ENCODE measurements at places on chromosomes 4 and X. TPM values are rescaled to one million over a fixed set of nuclear protein-coding genes. Genes with fewer than 3 reads are reported as not detected.

Gene ZBTB49
- 4.4 TPM for total RNA-seq

Gene IL9R
- total RNA-seq: 1.9 TPM

Gene TRO
- 51.0 TPM for total RNA-seq

Gene FHDC1
- total RNA-seq: 17.1 TPM

Gene CXXC4
- 2.4 TPM for total RNA-seq

Gene BANK1
- total RNA-seq: 0.68 TPM

Gene MAGEA2
- total RNA-seq: 9.2 TPM

Gene IL3RA
- not detected for total RNA-seq

Gene ANKRD37
- total RNA-seq: 3.0 TPM

Gene CLCN4
- total RNA-seq: 8.9 TPM

GRCh38 chr4:67539830-67540229 is 5.5 kb downstream of the CENPC start:
- no peak for DNase-seq
- H3K4me3 ChIP-seq: no peak overlapping the region
- no peak overlapping the region for H3K27ac ChIP-seq
- H3K36me3 ChIP-seq: peaks cover 37% of the 10 kb centered on the region
- peaks cover 7% of the 10 kb centered on the region for H3K4me1 ChIP-seq
- H3K27me3 ChIP-seq: no peaks in the 10 kb centered on the region

- no peak overlapping the region for H3K27ac ChIP-seq
- no peaks in the 10 kb centered on the region for H3K27me3 ChIP-seq
- no peaks in the 10 kb centered on the region for H3K4me1 ChIP-seq
- H3K4me3 ChIP-seq: no peak overlapping the region
These were observed 534.4 kb downstream of the MID1IP1 start for GRCh38 chrX:39335513-39336235.

DNA sequence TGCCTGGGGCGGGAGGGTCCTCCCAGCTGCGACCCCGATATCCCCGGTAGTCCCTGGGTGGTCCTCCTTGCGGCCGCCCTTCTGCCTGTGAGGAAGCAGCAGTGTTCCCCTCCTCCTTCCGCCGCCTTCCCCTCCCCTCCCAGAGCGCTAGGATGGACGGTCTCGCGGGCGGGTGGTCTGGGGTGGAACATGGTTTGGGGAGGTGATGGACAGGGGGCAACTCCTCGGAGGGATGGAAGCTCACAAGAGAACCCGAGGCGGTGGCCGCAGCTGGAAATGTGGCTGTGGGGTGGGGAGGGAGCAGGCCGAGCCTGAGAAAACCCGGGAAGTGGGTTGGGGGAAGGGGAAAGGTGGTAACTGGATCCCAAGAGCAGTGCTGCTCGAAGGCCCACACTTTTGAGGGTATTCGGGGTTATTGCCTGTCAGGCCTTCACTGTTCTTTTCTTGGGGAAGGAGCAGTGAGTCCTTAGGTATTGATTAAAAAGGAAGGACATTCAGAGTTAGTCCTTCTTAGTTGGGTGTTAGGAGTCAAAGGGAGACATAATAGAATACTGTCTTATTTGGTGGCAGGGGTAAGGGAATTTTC is 581 bp downstream of the UBE2K start:
- peaks cover 27% of the 10 kb centered on the region for H3K4me1 ChIP-seq
- DNase-seq: peak; percentile 61
- H3K4me3 ChIP-seq: peak overlapping the region; percentile 99
- H3K27me3 ChIP-seq: no peaks in the 10 kb centered on the region

DNA sequence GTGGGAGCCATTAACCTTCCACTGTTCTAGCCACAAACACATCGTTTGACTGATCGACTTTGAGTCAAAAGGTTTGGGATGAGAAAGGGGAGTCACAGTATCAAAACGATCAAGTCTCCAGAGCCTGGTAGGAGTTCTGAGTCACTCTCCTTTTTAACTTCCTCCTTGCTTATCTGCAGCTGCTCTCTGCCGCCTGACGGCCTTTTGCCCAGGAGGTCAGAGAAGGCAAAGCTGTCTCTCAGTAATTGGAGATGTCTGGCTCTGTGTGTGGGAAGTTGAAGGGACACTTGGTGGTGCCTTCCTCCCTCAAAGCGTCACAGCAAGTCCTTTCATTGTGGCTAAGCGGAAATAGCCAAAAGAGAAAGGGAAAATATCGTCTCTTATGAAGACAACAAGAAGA is 63.1 kb downstream of the ANOS1 start:
- no peak for DNase-seq
- H3K36me3 ChIP-seq: no peaks in the 10 kb centered on the region
- no peak overlapping the region for H3K4me3 ChIP-seq
- H3K27me3 ChIP-seq: no peaks in the 10 kb centered on the region

- no peak overlapping the region for H3K4me3 ChIP-seq
- H3K36me3 ChIP-seq: no peaks in the 10 kb centered on the region
- no peak overlapping the region for H3K27ac ChIP-seq
- H3K4me1 ChIP-seq: no peaks in the 10 kb centered on the region
- H3K27me3 ChIP-seq: no peaks in the 10 kb centered on the region
These were observed 1779.0 kb downstream of the PCDH7 start for GRCh38 chr4:32499171-32499570.

- H3K27me3 ChIP-seq: no peaks in the 10 kb centered on the region
- no peak overlapping the region for H3K4me3 ChIP-seq
- H3K4me1 ChIP-seq: no peaks in the 10 kb centered on the region
- DNase-seq: no peak
These were observed 119.4 kb downstream of the GRIA3 start for GRCh38 chrX:123303429-123303828.

DNA sequence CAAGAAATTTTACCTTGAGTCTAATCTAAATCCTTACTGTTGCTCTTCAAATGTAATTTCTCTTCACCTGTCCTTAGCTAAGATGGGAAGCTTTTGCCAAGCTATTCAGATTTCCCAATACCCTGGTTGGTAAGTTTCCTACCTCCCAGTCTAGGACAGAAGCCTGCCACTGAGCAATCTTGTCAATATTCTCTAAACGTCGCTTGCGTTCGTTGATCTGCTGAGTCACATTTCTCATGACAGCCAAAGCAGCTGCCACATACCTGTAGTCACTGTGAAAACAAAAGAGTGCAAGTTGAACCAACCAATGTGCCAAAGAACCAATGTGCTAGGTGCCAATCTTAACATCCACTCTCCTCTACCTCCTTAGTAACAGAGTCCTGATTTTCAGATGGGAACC is 111.1 kb downstream of the ARHGEF9 start:
- no peaks in the 10 kb centered on the region for H3K4me1 ChIP-seq
- H3K36me3 ChIP-seq: peaks cover 30% of the 10 kb centered on the region
- no peak for DNase-seq

DNA sequence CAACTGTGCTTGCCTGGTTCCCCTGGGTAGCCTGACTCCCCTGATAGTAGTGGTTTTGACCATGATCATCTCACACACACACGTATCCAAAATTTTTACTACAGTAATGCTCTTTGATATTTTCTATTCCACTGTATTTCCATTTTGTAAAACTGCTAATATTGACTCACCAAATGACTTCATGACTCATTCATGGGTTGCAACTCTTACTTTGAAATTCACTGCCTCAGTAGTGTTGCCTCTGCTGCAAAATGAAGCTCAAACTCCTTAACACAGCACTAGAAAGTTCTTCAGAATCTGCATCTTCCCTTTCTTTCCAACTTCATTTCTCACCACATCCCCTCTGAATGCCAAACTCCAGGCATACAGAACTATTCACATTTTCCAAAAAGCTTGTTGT is 20.3 kb downstream of the QRFPR start:
- no peak for DNase-seq
- H3K27me3 ChIP-seq: no peaks in the 10 kb centered on the region
- no peaks in the 10 kb centered on the region for H3K4me1 ChIP-seq

DNA sequence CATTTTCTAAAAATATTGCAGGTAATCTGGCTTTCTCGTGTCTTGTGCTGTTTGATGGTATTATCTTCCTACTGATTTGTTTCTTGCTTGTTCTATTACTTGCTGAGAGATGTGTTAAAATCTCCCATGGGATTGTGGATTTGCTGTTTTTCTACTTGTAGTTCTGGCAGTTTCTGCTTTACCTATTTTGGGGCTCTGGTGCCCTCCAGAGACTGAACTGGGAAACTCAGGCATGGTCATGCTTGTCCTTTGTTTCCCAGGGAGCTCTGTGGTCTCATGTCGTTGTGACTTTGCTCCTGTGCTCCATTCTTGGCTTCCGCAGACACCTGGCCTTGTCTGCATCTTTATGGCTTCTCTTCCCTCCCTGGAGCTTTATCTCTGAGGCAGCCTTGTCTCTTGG is 39.5 kb downstream of the NSD2 start:
- no peaks in the 10 kb centered on the region for H3K27me3 ChIP-seq
- H3K36me3 ChIP-seq: peaks cover 21% of the 10 kb centered on the region
- peaks cover 7% of the 10 kb centered on the region for H3K4me1 ChIP-seq

DNA sequence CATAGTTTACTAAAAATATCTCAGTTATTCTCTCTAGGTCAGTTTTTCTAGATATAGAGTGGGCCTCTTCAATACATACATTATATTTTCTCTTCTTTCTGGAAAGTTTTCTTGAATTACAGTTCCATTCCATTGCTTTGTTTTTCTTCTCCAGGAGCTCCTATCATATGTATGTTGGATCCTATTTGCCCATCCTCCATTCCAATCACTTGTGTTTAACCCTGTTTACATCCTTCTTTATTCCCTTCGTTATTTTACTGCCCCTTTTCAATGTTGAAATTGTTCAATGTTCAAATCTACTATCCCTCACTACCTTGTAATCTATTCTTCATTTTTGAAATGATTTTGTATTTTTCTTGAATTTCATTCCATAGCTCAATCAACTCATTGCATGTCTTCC is 97.4 kb downstream of the IRF2 start:
- H3K36me3 ChIP-seq: peaks cover 17% of the 10 kb centered on the region
- H3K27ac ChIP-seq: no peak overlapping the region
- DNase-seq: no peak
- H3K4me3 ChIP-seq: no peak overlapping the region

- no peaks in the 10 kb centered on the region for H3K4me1 ChIP-seq
- no peaks in the 10 kb centered on the region for H3K27me3 ChIP-seq
These were observed 170.9 kb upstream of the GRIA3 start for GRCh38 chrX:123013141-123013540.

DNA sequence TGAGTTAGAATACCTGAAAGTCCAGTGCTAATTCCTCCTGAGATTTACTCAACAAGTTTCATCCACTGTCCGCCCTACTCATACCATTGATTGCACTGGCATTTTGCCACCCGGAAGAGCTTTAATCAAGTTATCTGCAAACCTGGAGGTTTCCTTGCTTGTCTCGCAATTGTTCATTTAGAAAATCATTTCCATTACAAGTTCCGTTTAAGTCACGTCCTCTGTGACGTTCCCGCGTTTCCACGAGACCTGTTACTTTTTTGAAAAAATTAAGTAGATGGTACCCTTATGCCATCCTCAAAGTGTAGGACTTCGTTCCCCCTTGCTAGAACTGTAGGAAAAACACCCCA is 761 bp upstream of the FRYL start:
- peak overlapping the region; percentile 91 for H3K4me3 ChIP-seq
- no peak for DNase-seq
- peaks cover 37% of the 10 kb centered on the region for H3K4me1 ChIP-seq
- peak overlapping the region; percentile 96 for H3K27ac ChIP-seq
- no peaks in the 10 kb centered on the region for H3K36me3 ChIP-seq

DNA sequence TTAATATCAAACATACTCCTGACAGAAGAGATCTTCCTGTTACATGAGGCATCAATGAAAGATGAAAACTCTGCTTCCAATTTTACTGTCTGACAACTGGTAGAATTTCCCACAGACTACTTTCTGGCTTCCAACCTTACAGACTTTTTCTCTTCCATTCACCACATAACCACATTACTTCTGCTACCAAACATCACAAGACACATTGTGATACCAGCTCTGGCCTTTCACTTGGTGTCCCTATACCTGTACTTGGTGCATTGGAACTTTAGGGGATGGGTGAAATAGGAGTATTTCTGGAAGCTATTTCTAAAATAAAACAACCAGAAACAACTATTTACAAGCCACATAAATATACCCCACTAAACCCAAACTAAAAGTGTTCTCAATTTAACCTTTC is 20.5 kb downstream of the AMTN start:
- no peak for DNase-seq
- H3K27ac ChIP-seq: no peak overlapping the region
- H3K36me3 ChIP-seq: no peaks in the 10 kb centered on the region
- H3K4me1 ChIP-seq: no peaks in the 10 kb centered on the region
- no peaks in the 10 kb centered on the region for H3K27me3 ChIP-seq
- no peak overlapping the region for H3K4me3 ChIP-seq

DNA sequence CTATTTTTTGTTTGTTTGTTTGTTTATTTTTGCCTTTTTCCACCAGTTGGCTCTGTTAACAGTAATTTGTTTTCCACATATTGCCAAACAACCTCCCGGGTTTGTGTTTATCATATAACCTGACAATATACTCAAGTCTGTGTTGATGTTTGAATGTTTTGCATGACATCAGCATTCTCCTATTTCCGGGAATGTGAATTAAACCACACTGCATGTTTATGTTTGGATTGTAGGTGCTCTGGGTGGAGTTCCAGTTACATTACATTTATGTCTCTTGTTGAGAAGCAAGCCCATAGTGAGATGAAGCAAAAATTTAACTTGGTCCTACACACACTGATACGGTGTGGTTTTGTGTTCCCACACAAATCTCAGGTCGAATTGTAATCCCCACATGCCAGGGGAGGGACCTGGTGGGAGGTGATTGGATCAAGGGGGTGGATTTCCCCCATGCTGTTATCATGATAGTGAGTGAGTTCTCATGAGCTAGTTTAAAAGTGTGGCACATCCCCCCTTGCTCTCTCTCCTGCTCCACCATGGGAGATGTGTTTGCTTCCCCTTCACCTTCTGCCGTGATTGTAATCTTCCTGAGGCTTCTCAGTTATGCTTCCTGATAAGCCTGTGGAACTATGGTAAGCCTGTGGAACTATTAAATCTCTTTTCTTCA is 54.4 kb upstream of the CLNK start:
- no peak for DNase-seq
- H3K4me1 ChIP-seq: peaks cover 7% of the 10 kb centered on the region
- H3K36me3 ChIP-seq: peaks cover 50% of the 10 kb centered on the region

GRCh38 chr4:128290526-128290925 is 2.9 kb upstream of the PGRMC2 start:
- H3K27ac ChIP-seq: no peak overlapping the region
- DNase-seq: no peak
- H3K4me3 ChIP-seq: no peak overlapping the region
- peaks cover 30% of the 10 kb centered on the region for H3K4me1 ChIP-seq
- no peaks in the 10 kb centered on the region for H3K27me3 ChIP-seq

DNA sequence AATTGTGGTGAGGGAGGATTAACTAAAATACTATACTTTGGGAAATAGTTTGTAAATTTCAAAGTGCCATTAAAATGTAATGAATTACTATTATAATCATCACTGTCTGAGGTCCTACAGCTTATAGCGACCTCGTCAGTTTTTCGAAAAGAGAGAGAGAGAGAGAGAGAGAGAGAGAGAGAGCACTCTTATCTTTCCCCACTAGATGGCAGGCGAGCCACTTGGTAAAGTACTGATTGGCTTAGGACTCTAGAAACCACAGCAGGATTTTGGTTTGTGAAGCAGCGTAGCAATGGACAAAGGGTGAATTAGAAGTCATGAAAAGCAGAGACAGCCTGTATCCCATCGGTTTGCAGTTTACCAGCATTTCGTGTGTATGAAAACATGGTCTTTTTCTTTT is 52.5 kb downstream of the LINC00632 start:
- peaks cover 7% of the 10 kb centered on the region for H3K4me1 ChIP-seq
- peak; percentile 39 for DNase-seq
- no peak overlapping the region for H3K27ac ChIP-seq
- no peaks in the 10 kb centered on the region for H3K36me3 ChIP-seq
- peaks cover 27% of the 10 kb centered on the region for H3K27me3 ChIP-seq
- H3K4me3 ChIP-seq: no peak overlapping the region

- peaks cover 19% of the 10 kb centered on the region for H3K4me1 ChIP-seq
- H3K4me3 ChIP-seq: no peak overlapping the region
- no peak overlapping the region for H3K27ac ChIP-seq
- no peaks in the 10 kb centered on the region for H3K27me3 ChIP-seq
These were observed 79.4 kb upstream of the SPRY1 start for GRCh38 chr4:123317211-123317610.

All from WTC11 (cell line).